ENCODE measurements at places on chromosomes 1 and 21.

GRCh38 chr21:31875496-31876015 is 2.7 kb downstream of the HUNK start:
- no peak for DNase-seq

DNA sequence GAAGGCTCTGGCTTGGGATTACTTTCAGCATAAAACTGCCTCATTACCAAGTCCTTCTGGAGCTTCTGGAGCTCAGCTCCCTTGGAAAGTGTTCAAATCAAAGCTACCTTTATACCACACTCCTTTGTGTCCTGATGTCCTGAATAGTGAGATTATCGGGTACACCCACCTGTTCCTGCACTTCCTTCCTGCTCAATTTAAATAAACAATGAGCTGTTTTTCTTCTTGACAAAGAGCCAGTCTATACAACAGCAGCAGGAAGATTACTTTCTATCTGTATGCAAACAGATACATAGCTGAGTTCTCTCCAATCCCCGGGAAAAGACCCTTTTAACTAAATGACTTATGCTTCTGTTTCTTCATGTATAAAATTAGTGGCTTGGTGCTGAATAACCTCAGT is 258.0 kb upstream of the FMN2 start:
- no peak for DNase-seq

DNA sequence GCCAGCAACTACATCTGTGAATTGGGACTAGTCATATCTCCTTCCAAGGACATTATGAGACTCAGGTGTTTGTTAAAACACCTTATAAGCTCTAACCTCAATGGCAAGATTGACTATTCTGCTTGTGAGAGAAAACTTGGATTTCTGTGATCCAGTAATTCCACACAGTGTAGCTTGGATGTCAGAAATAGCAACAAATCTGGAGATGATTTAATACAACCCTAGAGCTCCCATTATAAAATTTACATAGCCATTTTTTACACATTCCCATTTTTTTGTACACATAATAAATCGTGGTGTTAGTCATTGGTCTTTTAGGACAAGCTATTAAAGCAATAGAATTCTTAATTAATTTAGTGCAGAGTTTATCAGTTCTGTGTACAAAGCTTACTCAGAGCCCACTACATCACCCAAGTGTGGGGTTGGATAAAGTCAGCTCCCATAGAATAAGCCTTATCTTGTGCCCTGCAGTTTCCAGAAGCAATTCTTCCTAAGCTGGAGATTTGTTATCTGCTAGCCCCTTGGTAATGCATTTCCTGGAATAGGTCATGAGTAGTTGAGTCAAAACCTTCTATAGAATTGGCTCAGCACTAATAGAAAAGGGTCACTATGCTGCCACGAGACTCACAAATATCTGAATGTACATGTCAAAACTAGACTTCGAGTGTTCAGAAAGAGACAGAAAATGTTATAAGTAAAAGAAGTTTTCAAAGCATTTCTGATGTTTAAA is 434.0 kb upstream of the RUNX1 start:
- DNase-seq = no peak

DNA sequence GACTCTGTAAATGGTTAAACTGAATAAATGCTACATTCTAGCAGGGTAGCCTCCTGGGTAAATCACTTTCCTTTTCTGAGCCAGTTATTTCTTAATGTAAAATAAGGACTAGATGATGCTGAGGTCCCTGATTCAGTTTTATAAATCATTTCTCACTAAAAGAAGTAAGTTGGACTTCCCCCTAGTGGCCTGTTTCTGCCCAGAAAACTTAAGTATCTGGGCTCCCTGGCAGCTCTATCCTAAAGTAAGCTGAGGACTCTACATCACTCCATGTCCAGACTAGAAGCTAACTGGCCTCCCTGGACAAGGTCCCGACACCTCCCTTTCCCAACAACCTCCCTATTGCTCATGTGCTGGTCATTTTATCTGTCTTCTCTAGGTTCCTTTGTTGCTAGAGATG is 3.0 kb downstream of the GPN2 start:
- no peak for DNase-seq

GRCh38 chr1:227893949-227894721 is 53.6 kb downstream of the WNT9A start:
- DNase-seq = no peak

DNA sequence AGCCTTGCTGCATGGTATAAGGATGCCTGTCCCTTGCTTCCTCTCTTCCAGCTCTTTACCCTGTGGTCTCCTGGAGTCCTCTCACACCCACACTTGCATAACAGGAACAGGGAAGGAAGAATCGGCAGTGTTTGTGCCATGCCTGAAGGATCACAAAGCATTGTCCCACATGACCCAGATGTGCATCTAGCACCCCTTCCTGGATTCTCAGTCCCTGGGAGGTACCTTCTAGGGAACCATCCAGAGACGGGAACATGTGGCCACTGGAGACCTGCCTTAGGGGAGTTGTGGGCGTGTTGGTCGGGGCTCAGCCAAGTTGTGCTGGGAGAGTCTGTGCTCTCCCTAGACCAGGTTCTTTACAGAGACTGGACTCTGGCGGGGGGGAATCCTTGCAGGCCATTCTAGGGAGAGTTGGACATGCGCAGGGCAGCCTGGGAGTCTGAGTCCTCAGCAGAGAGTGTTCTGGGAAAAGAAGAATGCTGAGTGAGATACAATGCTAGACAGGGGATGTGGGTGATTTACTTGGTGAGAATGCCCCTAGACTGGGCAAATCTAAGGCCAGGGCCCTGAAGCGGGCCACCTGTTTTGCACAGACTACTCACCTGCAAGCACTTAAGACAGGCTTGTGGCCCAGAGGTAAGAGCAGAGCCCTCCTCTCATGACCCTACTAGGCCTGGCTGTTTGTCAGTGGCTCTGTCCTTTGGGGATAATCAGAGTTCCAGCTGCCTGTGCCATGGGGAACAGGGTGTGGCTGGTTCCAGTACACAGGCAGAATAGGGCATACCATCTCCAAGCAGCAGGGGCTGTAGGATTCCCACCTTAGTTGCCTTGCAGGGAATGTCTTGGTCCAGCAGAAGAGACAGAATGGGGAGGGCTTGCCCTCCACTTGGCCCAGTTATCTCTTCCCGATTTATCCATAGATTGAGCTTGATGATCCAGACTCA is 89.8 kb downstream of the MAN1C1 start:
- no peak for DNase-seq

DNA sequence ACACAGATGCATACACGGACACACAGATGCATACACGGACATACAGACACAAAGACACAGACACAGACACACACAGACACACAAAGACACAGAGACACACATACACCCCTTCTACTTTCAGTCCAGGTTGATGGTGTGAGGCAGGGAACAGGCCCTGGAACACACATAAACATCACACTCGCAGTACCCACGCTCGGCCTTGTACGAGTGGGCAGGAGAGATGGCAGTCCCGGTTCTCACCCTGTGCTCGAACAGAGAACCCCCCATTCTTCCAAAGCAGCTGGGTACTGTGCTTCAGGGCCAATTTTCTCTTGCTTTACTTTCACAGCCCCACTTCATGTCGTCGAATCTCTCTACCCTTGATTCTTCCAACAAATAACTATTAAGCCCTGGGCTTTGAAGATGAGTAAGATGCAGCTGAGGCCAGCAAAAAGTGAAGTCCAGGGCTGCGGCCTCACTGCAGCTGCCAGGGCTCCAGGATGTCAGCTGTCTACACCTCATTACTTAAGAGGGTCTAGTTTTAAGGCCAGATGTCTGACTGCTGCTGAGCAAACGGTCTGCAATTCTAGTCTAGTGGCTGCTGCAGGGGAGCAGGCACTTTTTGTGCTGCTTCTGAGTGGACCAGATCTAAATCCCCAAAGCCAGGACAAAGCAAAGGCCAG is 90.1 kb downstream of the PGBD5 start:
- DNase-seq = no peak

DNA sequence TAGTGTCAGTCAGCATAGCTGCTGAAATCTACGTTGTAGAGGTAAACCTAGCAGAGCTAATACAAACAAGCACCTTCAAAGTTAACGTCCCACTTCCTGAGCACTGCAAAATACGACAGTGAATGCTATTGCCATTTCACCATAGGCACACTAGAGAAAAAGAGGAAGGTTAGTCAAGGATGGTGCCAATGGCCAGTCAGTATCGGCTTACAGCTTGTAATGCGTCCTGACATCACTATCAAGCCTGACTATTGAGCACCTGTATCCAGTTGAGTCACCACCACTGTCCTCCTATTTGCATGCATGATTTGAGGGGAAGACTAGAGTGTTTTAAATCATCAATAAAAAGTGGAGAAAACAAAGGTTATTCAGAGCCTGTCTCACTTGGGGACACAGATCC is 34.4 kb downstream of the NUCKS1 start:
- no peak for DNase-seq

- no peak for DNase-seq
These were observed 18.3 kb downstream of the IL6R start for GRCh38 chr1:154423304-154423987.

- DNase-seq = no peak
These were observed 42.2 kb downstream of the LDLRAD2 start for GRCh38 chr1:21854090-21854750.

GRCh38 chr1:227225715-227226346 is 92.5 kb downstream of the CDC42BPA start:
- no peak for DNase-seq

- no peak for DNase-seq
These were observed 185.2 kb downstream of the C1orf94 start for GRCh38 chr1:34361781-34362357.

- no peak for DNase-seq
These were observed 114.0 kb downstream of the CD247 start for GRCh38 chr1:167404161-167404888.

DNA sequence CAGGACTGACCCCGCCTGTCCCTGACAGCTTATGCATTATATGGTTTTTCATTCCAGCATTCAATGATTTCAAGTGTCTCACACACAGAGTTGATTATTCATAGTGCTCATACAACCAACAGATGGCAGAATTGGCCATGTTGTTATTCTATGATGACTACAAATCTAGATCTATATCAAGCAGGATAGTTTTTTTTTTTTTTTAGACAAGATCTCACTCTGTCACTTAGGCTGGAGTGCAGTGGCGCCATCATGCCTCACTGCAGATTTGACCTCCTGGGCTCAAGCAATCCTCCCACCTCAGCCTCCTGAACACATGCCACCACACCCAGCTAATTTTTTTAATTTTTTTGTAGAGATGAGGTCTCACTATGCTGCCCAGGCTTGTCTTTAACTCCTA is 40.1 kb upstream of the LRRC8D start:
- DNase-seq = no peak

DNA sequence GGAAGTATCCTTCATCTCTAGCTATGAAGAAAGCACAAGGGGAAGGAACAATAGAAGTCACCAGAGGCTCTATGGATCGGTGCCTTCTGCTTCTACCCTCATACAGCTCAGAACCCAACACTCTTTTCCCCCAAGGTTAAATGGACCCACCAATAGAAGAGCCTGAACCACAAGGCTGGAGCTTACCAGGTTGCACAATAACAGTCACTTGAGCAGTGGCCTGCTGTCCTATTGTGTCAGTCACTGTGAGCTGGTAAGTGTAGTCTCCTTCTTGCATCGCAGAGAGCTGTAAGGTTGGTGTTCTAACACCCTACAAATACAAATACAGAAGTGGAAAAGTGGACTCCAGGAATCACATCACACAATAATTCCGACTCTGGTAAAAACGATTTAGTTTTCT is 103.0 kb downstream of the KIAA0319L start:
- DNase-seq = no peak

DNA sequence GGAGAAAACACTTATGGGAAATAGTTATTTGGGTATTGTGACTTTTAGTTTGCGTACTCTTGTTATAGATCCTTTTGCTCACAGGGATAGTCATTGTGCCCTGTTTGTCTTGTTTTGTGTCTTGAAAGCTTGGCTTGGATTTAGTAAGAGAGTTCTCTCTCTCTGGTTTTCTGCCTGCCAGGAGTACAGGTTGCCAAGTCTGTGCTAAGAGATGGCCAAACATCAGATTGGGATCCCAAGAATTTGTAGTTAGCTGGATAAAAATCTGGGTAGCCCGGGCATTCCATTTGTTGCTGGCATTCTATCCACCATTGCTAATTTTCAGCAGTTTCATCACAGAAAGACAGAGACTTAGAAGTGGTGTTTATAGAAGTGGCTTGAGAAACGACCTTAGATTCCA is 222.2 kb downstream of the NRIP1 start:
- no peak for DNase-seq

GRCh38 chr1:189656628-189657530 is 820.8 kb downstream of the BRINP3 start:
- DNase-seq = no peak

DNA sequence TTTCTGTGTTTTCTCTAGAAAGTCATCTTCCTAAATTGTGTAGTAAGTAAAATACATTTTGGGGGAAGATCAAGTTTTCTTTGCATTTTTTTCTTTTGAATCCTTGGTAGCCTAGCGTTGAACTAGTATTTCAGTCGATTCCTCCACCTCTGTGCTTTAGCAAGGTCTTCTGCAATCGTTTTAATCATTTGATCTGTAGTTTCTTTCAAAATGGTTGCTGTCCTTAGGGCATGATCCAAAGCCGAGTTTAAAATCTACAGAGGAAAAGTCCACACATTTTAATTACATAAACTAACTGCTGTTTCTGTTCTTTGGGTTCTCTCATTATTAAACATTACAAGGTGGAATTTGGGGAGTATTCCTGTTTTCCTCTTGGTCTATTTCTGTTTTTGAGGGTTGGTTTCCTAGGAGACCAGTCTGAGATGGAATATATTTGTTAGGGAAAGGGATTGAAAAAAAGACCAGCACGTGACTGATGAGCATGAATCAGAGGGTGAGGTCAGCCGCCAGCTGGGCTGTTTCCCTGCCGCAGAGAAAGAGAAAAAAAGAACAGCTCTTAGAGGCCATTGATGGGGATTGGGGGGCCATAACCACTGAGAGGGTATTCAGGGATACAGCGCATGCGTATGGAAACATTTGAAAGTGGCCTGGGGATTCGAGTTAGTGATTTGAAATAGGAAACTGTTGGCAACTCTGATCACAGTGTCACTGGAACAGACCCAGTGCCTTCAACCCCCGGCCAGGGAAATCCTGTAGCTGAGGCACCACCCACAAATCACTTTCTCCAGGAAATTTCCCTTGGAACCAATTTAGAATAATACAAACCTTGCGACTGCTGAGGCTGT is 40.6 kb downstream of the AKNAD1 start:
- no peak for DNase-seq

GRCh38 chr1:230326971-230327891 is 98.9 kb downstream of the PGBD5 start:
- DNase-seq = no peak

- no peak for DNase-seq
These were observed 44.9 kb upstream of the TSPAN2 start for GRCh38 chr1:115134231-115134630.

DNA sequence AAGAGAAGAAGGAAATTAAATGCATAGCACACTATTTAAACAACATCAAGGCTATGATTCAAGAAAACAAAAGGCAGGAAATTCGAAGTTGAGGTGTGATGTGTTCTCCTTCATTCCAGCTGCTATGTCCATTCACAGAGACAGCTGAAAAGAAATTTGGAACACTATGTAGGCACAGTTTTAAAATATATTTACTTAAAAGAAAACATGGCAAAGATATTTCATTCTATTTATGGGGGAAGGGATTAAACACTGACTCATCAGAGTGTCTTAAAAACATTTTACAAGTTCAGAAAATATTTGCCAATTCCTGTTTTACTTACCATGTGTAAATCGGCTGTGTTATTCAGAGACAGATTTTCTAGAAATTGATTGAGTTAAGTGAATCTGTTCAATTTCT is 39.4 kb upstream of the NGF start:
- DNase-seq = no peak

- DNase-seq = no peak
These were observed 85.5 kb downstream of the CAMK2N1 start for GRCh38 chr1:20400341-20401177.
